HCT116 (cell line): ENCODE measurements at places on chromosomes 11 and 22.
A peak's percentile ranks its signal among the peaks of the same experiment; 100 is the strongest.

- peak; percentile 3 for DNase-seq
Observed at GRCh38 chr11:77506857-77507256, 33.0 kb upstream of the PAK1 start.

- no peak for DNase-seq
Observed at GRCh38 chr11:45900916-45901617, 6.0 kb downstream of the FREY1 start.

GRCh38 chr22:39268645-39269044, 23.9 kb upstream of the PDGFB start:
- no peak for DNase-seq

- DNase-seq: no peak
Observed at GRCh38 chr22:49867303-49868265, 13.9 kb downstream of the ZBED4 start.

- no peak for DNase-seq
Observed at GRCh38 chr11:74371269-74372052, 26.8 kb downstream of the PGM2L1 start.

- no peak for DNase-seq
Observed at GRCh38 chr11:1529774-1530173, 42.3 kb downstream of the DUSP8 start.

- peak; percentile 55 for DNase-seq
Observed at GRCh38 chr11:70048279-70049024, 29.7 kb upstream of the ANO1 start.

GRCh38 chr11:33001281-33001680, 14.4 kb upstream of the DEPDC7 start:
- DNase-seq: no peak

GRCh38 chr22:37971475-37972434, 12.6 kb downstream of the SOX10 start:
- DNase-seq: no peak

GRCh38 chr11:78576549-78577097, 2.0 kb upstream of the NARS2 start:
- no peak for DNase-seq

GRCh38 chr11:72105888-72106287, at the start of gene TOMT:
Gene TOMT (plus strand): TSS chr11:72105924. CDS start chr11:72105952, 28 bp downstream.
- no peak for DNase-seq

DNA sequence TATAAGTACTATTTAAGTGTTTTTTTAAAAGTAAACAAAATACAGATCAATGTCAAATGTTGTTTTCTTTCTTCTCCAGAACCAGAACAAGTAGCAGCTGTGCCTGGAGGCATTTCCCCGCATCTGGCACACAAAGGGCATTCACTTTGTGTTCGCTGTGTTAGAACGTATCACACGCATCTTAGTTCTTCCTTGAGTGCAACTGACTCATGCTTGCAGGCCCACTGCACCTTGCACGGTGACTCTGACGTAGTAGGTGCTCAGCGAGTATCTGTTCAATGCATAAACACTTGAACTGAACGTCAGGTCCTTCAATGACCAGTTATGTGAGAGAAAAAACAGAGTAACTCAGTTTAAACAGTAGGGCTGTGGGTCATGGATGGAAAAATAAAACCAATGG, 3.5 kb downstream of the IFT27 start:
- no peak for DNase-seq
